Sigmoid colon (tissue), 7 donors: ENCODE measurements at places on chromosomes 16 and 17. TPM values are rescaled to one million over a fixed set of nuclear protein-coding genes. Genes with fewer than 3 reads are reported as not detected.

DNA sequence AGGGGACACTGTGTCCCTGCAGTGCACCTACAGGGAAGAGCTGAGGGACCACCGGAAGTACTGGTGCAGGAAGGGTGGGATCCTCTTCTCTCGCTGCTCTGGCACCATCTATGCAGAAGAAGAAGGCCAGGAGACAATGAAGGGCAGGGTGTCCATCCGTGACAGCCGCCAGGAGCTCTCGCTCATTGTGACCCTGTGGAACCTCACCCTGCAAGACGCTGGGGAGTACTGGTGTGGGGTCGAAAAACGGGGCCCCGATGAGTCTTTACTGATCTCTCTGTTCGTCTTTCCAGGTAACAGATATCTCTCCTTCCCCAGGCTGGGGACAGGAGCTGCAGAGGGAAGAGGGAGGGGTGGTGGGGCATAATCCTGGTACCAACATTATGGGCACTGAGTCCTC, 1.6 kb downstream of the CD300LG start:
- no peak for DNase-seq

DNA sequence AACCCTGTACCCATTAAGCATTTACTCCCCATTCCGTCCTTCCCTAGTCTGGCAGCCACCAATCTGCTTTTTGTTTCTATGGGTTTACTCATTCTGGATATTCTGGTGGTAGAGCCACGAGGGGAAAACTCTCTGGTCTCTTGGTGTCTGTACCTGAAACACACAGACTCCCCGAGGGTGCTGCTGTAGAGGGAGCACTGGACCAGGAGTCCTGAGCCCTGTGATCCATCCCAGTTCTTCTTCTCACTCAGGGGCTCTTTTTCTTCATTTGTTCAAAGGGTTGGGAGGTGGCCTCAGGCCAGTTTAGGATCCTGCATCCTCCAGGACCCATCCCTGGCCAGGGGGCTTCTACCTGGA, 14.1 kb downstream of the HEXIM2 start:
- DNase-seq = no peak

DNA sequence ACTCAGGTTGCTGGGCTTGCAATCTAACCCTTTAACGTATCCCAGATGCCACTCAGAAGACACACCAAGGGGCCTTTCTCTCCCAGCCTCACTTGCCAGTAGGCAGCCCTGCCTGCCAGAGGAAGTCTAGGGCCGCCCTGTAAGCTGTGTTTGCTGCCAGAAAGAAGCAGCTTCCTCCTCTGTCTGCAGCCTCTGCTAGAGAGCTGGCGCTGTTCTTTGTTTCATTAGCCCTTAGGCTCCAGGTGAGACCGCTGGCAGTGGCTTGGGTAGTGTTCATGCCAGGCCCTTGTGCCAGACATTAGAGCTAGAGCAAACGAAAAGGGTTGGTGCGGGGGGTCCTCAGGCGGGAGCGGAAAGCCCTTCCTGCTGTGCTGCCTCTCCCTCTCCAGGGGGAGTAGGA, 8.9 kb downstream of the CTRL start:
- DNase-seq = no peak

- DNase-seq = no peak
These were observed 4.1 kb downstream of the ZNF688 start for GRCh38 chr16:30567160-30567990.

GRCh38 chr17:72764632-72765041, 327.9 kb downstream of the SLC39A11 start:
- DNase-seq = no peak

DNA sequence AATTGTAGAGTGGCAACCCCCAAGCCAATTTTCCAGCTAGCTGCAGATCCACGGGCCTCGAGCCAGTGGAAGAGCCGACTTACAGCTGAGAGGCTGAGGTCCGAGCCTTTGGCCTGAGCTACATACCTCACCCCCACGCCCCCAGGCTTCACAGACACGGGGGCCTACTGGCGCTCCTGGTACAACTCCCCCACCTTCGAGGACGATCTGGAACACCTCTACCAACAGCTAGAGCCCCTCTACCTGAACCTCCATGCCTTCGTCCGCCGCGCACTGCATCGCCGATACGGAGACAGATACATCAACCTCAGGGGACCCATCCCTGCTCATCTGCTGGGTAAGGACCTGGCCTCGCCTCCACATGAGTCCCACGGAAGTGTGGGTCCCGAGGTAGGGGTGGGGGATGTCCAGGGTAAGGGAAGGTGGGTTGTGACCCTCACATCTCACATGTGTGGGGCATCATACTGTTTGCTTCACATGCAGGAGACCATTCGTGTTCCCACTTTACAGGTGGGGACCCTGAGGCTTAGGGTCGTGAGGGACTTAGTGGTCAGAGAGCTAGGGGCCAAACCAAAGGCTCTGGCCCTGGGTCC, 3.4 kb downstream of the ACE start:
- no peak for DNase-seq

- DNase-seq = no peak
These were observed 129.6 kb upstream of the LHX1 start for GRCh38 chr17:36807496-36808179.

DPEP3 gene
- 0.46 TPM for polyA plus RNA-seq

SOX15 gene
- polyA plus RNA-seq = not detected

SEPTIN12 gene
- polyA plus RNA-seq = not detected

ITGA3 gene
- 85.1 TPM for polyA plus RNA-seq

HOXB1 gene
- 0.92 TPM for polyA plus RNA-seq

MGAT5B gene
- polyA plus RNA-seq = not detected
